ENCODE measurements at places on chromosomes 3 and 15. TPM values are rescaled to one million over a fixed set of nuclear protein-coding genes. Genes with fewer than 3 reads are reported as not detected.

Gene LRRIQ4
- not detected for total RNA-seq

Gene MYZAP
- 0.53 TPM for total RNA-seq

Gene AMT
- total RNA-seq = 5.7 TPM

Gene RAF1
- 80.7 TPM for total RNA-seq

Gene ROPN1
- not detected for total RNA-seq

Gene AADACL2
- not detected for total RNA-seq

Gene CCRL2
- 5.2 TPM for total RNA-seq

Gene PXK
- total RNA-seq = 25.2 TPM

Gene CLCN2
- total RNA-seq = 4.1 TPM

Gene CHDH
- total RNA-seq = 0.43 TPM

Gene TEX264
- total RNA-seq = 93.0 TPM

Gene FRMD5
- not detected for total RNA-seq

Gene GASK1A
- total RNA-seq = not detected

Gene CX3CR1
- 0.89 TPM for total RNA-seq

Gene TGM4
- not detected for total RNA-seq
